Lung microvascular endothelial cell (primary cell): ENCODE measurements at places on chromosomes 4 and X.
A peak's percentile ranks its signal among the peaks of the same experiment; 100 is the strongest.

DNA sequence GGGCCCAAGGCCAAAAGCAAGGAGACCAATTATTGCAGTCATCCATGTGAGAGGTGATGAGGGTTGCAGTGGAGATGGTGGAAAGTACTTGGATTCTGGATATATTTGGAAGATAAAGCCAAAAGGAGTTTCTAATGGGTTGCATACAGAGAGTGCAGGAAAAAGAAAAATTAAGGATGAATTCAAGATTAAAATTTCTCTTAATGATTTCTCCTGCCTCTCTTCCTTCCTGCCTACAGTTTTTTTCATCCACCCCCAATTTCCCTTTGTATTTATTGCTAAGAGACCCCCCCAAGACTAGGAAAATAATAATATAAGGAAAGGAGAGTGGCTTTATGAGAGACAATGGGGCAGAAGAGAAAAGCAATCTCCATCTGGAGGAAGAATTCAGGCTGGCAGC, 8.6 kb upstream of the FGF5 start:
- no peak for DNase-seq

- no peak for DNase-seq
These were observed 991.0 kb downstream of the ARAP2 start for GRCh38 chr4:35253331-35253730.

DNA sequence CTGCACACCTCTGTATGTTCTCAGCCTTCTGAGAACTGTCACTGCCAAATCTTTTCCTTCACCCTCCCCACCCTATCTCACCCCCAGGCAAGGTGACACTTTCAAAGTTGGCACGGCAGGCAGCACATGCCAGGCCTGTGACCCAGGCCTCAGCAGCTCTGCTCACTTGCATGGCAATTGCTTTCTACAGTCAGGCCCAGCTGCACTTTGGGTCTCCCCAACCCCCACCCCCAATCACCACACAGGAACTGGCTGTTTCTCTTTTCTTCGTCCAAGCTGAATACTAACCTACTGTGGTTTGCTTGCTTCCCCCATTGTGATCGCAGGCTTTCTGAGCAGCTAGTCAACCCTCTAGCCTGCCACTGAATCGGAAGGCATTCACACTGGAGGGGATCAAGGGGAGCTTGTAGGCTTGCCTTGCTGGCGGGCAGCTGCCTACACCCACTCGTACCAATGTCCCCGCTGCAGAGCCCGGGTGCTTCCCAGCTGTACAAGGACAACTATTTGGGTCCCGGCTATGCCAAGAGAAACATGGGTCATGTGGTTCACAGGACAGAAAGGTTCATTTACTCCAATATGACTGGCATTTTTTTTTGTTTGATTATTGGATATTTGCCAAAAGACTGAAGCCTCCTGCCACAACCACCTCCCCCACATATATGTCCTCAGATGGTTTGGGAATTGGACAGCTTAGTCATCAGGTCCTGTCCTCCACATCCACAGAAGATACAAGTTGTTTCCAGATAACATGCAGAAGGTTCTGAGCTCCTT, 28.1 kb downstream of the SLC25A43 start:
- DNase-seq = peak; percentile 8

- DNase-seq = no peak
These were observed 90.3 kb upstream of the GK2 start for GRCh38 chr4:79498282-79498681.

DNA sequence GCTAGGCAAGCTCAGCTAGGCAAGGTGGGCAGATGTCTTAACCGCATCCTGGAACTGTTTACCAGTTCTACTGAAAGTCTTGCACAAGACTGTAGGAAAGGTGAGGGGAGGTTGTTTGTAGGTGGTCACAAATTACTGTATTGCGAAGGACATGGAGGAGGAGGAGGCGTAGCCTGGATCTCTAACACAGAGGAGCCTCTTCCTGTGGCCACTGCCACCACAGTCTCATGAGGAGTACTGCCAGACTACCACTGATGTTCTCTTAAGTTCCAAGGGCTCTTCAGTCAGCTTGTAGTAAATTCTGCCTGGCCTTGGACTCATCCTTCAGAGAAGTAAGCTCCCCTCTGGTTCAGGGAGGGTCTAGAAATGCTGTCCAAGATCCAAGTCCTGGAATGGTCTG, 258.6 kb downstream of the FAT4 start:
- no peak for DNase-seq

DNA sequence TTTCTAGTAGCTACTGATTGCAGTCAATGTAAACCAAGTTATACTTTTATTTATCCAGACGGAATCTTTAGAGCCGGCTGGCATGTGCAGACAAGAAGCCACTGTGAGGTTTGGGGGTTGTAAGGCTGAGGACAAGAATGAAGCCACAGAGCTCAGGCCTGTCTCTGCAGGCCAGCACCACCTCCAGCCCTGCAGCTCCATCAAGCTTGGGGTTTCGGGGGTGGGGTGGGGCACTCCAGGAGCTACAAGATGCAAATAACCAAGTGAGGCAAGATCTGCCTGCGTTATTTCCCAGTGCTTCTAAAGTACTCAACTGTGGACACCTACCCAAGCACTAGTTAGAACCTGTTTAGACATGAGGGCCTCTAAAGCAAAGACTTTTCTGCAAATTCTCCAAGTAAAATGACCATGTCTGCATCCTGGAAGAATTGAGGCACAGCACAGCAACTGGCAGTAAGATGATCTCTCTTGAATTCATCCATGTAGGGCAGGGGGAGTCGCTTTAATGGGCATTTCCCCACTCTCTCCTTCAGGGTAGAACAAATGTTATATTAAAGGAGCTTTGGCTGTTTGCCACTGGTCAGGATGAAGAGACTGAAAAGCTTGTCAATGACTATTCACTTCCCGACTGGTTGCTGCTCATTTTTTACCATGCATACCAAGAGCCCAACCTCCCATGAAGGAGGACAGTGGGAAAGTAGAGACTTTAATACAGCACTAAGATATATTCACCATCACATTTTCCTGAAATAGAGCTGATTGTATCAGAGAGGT, 222.5 kb downstream of the MGST2 start:
- peak; percentile 50 for DNase-seq
